ENCODE measurements at places on chromosomes 4 and X.

DNA sequence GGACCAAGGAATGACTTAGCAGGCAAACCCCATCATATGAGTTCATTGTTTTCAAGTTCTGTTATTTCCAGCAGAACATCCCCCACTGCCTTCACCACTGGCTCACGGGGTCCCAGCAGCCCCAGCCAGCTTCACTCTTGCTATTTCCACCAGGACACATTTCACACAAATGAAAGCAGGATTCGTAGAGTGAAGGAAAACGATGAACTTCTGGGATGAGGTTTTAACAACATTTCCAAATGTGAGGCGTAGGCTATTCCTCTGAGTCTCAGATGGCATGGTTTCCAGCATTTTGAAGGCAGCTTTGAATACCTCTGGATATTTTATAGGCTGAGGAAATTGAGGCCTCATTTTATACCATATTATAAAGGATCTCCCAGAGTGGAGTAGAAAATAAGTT lies 32.9 kb upstream of the EGFL6 start:
- no peak for DNase-seq

DNA sequence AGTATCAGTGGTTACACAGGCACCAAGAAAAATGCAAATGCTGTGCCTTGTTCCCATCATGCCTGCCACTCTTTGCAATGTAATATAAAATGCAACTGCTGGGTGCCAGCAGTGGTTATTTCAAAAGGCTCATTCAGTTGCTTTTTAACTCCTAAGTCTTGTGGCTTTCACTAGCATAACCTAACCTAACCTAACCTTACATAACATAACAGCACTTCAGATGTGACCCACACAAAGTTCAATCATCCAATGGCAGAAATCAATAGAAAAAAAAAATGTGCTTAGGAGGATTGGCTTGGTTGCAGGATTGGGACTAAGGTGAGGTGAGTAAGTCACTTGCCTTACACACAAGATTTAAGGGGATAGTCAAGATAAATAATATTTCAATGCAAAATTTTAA lies 60.2 kb upstream of the VMA21 start:
- no peak for DNase-seq

GRCh38 chr4:37631551-37631950 lies 54.6 kb downstream of the RELL1 start:
- peak; percentile 56 for DNase-seq

GRCh38 chr4:7877176-7877575 lies 62.5 kb downstream of the AFAP1 start:
- DNase-seq = no peak

DNA sequence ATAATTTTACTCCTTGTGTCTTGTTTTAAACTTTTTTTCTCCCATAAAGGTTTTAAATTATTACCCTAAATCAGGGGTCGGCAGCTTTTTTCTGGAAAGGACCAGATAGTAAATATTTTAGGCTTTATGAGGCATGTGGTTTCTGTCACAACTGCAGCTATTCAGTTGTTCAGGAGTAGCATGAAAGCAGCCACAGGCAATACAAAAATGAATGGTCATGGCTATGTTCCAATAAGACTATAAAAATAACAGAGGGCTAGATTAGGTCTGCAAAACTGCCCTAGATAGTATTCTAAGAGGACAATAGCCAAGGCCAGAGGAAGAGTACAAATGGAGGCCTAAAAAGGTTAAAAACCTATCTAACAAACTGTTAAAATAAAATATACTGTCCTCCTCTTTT lies 24.6 kb downstream of the HERC5 start:
- no peak for DNase-seq

GRCh38 chr4:141307241-141307689 lies 86.6 kb downstream of the ZNF330 start:
- DNase-seq = peak; percentile 82

GRCh38 chr4:7984286-7984925 lies 44.7 kb upstream of the AFAP1 start:
- no peak for DNase-seq

DNA sequence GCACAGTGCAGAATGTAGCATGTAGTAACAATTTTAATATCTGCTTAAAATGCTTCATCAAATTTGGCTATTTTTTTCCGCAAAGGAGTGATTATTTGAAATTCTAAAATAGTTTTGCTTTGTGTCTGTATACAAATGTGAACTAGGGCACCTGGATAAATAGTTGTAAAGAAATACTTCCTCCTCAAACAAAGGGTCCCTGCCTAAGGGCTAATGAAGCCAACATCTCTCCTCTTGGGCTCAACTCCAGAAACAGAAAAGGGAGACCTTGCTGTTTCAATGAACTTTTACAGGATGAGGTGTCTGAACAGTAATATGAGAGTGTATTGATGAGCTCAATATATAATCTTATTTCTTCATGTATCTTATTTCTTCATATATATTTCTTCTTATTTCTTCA lies 30.8 kb upstream of the SCOC start:
- DNase-seq = no peak

DNA sequence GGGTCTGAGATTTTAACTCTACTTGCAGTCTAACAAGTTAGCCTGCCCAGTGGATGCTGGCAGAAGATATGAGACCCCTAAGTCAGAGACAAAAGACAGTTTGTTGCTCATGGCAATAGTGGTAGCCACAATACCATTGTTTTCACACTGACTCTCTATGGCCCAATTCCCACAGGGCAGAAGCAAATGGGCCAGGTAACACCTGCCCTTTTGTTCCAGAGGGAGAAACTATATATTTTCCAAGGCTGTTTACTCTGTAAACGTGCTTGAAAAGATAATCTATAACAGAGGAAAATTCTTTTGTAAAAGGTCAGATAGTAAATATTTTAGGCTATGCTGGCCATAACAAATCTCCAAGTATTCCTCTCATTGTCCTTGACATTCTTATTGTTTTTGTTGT lies 57.2 kb upstream of the NPNT start:
- DNase-seq = no peak

DNA sequence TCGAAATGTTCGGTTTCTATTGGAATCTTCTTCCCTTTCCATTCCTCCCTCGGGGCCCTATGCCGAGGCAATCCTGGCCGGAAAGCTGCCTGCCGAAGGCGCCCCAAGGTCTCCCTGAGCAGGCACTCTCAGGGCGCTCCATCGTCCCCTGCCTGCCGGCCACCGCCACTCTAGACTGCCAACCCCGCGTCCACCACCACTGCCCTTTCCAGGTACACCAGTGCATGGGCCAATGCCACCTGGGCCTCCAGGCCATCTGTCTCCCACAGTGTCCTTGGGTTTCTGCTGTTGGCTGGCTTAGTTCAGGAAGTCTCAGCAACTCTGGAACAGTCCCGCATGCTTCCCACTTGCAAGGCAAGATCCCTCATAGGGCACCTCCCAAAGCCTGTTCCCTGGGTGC lies 14.6 kb downstream of the CTAG1A start:
- DNase-seq = no peak

DNA sequence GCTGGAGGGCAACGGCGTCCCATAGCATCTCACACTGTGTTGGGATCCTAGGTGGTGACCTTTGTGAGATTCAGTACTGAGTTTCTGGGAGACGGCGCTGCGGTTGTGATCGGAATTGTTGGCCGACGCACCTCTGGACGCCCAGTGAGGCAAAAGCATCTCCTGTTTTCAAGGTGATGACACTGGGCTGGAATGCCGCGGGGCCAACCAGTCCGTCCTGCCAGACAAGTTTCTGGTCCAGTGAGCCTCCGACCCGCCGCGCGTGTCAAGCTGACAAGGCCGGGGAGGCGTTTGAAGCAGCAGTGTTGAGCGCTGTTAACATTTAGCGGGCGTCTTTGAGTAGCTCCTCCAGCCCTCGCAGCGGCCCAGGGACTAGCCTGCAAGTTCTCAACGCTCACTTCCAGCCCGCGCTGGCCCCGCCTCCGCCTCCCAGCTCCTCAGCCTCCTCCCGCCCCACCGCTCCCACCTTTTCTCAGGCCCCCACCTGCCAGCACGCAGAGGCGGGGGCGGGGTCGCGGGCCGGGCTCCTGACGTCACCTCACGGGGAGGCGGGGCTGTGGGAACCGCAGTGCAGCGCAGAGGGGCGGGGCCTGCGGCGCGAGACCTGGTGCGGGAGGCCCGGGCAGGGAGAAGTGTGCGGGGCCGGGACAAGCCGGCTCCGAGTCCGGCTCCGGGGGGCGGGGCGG lies 482 bp upstream of the CDS1 start:
- DNase-seq = peak; percentile 40

- no peak for DNase-seq
Measured at GRCh38 chrX:151860827-151861226, 51.9 kb upstream of the MAGEA4 start.

DNA sequence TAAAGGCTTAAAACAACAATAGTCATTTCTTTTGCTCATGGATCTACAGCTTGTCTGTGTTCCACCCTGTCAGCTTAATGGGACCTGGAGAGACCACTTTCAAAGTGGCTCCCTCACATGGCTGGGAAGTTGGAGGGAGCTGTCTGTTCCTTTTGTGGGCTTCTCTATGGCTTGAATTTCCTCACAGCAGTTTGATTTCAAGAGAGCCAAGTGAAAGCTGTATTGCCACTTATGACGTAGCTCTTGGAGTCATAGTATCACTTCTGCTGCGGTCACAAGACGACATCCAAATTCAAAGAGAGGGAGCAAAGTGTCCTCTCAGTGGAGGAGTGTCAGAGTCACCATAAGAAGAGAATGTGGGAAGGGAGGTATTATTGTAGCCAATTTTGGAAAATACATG lies 22.7 kb upstream of the ACSL1 start:
- no peak for DNase-seq

DNA sequence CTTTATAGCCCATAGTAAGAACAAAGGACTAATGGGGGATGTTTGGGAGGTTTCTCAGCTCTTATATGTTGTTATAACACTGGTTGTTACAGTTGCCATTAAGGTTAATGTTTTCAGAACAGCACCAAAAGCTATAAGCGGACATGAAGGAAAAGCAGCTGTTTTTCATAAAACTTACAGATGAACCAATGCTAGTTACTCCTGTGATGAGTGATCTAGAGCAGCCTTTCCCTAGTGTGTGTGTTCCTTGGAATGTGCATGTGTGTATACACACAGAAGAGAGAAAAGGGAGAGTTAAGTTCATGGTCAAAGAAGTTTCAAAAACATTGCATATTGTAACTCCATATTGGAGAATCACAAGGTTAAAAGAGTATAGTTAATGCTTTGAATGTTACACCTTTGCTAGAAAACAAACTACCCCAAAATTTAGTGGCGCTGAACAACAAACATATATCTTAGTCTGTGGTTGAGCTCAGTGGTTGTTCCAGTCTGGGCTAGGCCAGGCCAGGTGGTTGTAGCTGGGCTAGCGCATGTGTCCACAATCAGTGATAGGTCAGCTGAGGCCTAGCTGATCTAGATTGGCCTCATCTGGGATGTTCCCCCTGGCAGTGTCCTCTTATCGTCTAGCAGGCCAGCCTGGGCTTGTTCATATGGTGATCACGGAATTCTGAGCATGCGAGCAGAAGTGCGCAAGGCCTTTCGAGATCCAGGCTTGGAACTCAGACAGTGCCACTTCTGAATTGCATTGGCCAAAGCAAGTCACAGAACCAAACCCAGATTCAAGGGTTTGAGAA lies 151.0 kb downstream of the NHS start:
- peak; percentile 86 for DNase-seq

DNA sequence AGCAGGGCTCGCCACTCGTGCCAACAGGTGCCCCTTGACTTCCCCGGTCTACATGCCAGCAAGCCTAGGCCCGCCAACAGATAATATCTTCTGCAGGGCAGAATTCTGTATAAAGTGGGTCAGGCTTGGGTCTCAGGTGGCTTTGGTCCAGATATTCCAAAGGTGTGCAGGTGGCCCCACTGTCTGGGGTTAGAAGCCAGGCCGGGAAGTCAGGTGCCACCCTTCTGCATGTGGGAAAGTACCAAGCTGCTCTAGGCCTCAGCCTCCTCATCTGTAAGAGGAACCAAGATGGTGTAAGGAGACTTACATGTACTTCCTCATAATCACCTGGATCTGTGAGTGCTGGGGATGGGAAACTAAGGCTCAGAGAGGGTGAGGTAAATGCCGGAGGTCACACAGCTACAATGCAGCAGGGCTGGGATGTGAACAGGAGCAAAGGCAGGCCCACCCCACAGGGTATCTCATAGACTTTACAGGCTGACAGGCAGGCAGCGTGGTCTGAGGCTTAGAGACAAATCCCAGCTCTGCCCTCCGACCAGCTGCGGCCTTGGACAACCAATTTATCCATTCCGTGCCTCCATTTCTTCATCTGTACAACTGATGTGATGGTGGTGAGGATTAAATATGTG lies 35.9 kb downstream of the WDR1 start:
- DNase-seq = no peak

DNA sequence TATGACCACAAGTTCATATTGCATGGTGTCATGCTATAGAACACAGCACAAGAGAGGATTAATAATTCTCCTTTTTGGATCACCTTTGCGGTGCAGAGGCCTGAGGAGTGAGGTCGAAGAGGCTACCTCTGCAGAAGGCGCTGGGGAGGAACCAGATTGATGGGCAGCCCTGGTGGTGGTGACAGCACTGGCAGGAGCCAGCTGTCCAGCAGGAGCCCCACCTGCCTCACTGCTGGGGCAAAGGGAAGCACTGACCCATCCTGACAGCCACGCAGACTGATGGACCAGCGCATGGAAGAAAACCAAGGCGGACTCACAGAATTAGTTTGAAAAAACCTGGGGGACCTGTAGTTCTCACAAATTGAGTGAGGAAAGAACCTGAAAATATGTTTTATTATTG lies 50.9 kb downstream of the COX18 start:
- DNase-seq = no peak

GRCh38 chr4:183797011-183797444 lies 108.1 kb upstream of the STOX2 start:
- no peak for DNase-seq

GRCh38 chrX:10041383-10041782 lies 74.2 kb downstream of the CLDN34 start:
- DNase-seq = peak; percentile 40

DNA sequence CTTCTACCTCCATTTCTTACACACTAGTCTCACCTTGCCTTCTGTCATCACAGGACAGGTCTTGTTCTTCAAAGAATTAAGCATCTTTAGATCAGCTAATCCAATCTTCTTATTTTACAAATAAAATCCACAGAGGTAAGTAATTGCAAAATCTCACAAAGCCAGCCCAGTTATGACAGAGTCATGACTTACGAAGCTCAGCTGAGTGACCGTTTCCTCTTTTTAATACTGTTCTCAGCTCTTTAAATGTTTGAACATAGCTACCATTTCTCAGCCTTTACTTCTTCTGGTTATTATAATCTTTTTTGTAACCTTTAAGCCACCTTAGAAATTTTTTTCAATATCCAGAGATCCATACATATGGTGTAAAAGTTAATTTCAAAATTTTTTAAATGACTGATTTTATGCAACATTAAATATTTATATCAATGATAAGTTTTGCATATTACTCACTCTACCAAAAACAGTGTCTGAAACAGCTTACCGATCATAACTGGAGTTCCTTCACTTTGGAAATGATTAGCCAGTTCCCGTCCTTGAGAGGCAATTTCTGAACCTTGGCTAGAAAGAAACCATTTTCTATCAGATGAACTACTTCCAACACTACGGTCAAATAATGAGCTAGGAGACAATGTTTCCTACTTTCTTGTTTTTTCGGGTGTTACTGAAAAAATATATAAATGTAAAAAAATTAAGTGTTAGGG lies 8.8 kb downstream of the ANKRD37 start:
- DNase-seq = no peak
